ENCODE measurements at places on chromosomes 11 and 22.

DNA sequence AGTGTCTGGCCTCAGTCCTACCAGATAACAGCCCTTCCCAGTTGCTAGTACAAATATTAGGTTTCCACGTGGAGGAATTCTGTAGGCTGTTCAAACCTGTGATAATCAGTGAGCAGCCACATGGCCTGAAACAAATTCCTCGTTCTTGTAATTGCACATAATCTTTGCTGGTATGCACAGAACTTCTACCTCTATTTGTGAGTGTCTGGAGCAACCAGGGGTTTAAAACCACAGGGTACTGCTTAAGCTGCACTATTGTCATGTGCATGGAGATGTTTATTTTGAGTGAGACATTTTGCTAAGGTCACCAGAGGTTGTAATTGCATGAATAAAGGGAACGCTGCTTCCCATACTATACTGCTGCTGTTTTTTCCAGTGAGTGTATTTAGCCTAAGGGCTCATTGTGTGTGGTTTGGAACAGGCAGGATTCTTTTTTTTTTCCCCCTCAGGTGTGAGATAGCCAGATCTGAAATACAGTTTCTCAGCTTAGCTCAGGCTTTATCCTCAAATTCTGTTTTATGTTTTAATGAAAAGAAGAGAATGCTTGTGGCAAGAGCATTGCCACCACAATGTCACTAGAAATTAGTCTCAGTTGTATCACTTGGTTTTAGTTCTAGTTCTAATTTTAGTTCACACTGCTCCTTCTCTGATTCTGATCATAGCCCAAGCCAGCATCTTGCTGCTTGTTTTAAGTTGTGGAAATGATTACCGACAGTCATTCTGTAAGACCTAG lies 60.5 kb downstream of the CYB5R2 start:
- peaks cover 17% of the 10 kb centered on the region for H3K4me1 ChIP-seq
- H3K4me3 ChIP-seq, result no peak overlapping the region
- H3K27ac ChIP-seq, result no peak overlapping the region
- no peaks in the 10 kb centered on the region for H3K27me3 ChIP-seq
- no peaks in the 10 kb centered on the region for H3K36me3 ChIP-seq

DNA sequence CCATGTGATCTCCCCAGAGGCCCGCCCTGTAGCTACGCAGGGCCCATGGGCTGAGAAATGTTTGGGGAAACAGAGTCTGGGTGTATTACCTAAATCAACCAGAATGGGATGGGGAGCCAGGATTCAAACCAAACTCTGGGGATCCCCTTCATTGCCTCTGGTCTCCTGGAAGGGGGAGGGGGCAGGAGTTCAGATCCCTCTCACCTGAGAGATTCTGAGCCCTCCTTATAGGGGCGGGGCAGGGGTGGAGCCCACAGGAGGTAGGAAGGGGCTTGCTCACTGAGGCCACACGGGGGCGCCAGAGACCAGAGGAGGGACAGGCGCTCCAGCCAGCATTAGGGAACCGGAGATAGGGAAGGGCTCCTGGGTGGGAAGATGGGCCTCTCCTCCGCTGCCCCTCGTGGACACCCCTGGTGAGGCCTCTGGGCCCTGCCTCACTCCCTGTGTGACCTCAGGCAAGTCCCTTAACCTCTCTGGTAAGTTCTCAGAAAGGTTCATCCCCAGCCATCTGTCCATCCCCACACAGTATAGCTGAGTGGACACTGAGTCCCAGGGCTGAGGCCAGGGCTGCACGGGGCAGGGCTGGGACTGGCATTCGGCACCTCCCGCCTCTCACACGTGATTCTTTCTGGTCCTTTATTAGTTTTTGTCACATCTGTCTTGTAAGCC lies 2.7 kb upstream of the CDC42BPG start:
- peaks cover 59% of the 10 kb centered on the region for H3K4me1 ChIP-seq
- H3K36me3 ChIP-seq, result peaks cover 1% of the 10 kb centered on the region
- no peak overlapping the region for H3K4me3 ChIP-seq
- H3K27ac ChIP-seq, result no peak overlapping the region
- DNase-seq, result peak; percentile 67

- no peak overlapping the region for H3K4me3 ChIP-seq
- peaks cover 12% of the 10 kb centered on the region for H3K4me1 ChIP-seq
These were observed 254.0 kb upstream of the CCDC90B start for GRCh38 chr11:83540112-83540675.

- H3K27me3 ChIP-seq, result no peaks in the 10 kb centered on the region
- no peak for DNase-seq
- H3K36me3 ChIP-seq, result no peaks in the 10 kb centered on the region
These were observed 65.6 kb upstream of the SESN3 start for GRCh38 chr11:95296621-95297025.
